Endothelial cell (in vitro differentiated cells): ENCODE measurements at places on chromosomes 12 and 14.

DNA sequence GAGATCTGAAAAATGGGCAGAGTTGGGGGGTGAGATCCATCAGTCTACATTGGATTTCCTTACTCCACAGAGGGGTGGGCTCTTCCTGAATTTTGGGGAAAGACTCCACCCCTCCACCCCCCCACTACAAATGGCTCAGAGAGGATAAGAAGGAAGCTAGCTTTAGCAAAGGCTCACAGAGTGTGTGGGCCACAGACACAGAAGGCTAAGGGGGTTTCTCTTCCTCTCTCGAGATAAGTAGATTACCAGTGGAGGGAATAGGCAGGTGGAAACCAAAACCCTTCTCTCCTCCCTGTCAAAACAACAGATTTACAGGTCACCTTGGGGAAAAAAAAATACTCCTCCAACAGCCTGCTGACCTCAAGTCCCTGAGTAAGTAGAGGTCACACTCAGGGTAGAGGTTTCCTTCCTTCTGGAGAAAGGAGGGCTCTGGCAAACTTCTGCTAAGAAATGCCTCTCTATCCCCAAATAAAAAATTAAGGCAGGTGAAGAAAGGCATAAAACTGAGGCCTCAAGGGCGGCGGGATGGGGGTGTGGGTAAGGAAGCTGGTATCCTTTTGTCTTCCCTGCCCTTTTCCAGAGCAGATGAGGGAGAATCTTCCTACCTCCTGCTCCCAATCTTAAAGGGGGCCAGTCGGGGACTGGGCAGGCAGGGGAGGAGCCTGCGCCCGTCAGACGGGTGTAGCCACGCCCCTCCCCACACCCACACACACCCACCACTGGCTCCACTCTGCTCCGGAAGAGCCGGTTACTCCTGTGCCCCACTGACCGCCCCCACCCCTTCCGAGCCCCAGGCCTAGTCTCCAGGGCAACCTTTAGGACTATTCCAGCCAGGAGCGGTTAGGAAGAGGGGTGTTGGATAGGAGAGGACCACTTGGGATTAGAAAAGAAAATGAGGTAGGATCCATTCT is 1.9 kb upstream of the BAZ2A start:
- peaks cover 7% of the 10 kb centered on the region for H3K36me3 ChIP-seq
- DNase-seq: peak; percentile 20
- H3K4me3 ChIP-seq: peak overlapping the region; percentile 95
- peak overlapping the region; percentile 27 for H3K27ac ChIP-seq
- H3K27me3 ChIP-seq: peaks cover 13% of the 10 kb centered on the region
- H3K4me1 ChIP-seq: peaks cover 53% of the 10 kb centered on the region

- H3K4me3 ChIP-seq: no peak overlapping the region
- H3K27ac ChIP-seq: no peak overlapping the region
- DNase-seq: no peak
- H3K4me1 ChIP-seq: no peaks in the 10 kb centered on the region
- no peaks in the 10 kb centered on the region for H3K27me3 ChIP-seq
- no peaks in the 10 kb centered on the region for H3K36me3 ChIP-seq
Measured at GRCh38 chr12:84058136-84058535, 854.5 kb downstream of the SLC6A15 start.

- no peaks in the 10 kb centered on the region for H3K36me3 ChIP-seq
- peak overlapping the region; percentile 17 for H3K27ac ChIP-seq
- H3K27me3 ChIP-seq: no peaks in the 10 kb centered on the region
Measured at GRCh38 chr12:95429172-95429510, 44.8 kb upstream of the METAP2 start.

DNA sequence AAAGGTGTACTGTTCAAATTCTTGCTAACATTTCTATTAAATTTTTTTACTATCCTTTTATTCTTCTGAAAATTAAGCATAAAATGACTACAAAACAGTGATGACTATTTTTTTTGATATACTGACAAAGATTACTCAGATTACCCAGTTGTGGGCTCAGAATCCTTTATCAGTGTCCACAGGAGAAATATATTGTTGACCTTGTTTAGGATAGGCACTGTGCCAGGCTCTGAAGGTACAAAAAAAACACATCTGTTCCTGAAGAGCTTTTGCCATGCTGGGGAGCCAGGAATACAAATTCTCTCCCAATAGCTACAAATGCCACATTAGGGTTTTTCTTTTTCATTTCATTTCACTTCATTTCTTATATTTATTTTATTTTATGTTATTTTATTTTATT is 26.9 kb upstream of the GCH1 start:
- DNase-seq: no peak
- H3K4me3 ChIP-seq: no peak overlapping the region
- H3K27me3 ChIP-seq: peaks cover 1% of the 10 kb centered on the region
- no peaks in the 10 kb centered on the region for H3K4me1 ChIP-seq
- H3K36me3 ChIP-seq: no peaks in the 10 kb centered on the region

GRCh38 chr12:124737040-124737419 is 126.6 kb downstream of the SCARB1 start:
- H3K4me1 ChIP-seq: peaks cover 15% of the 10 kb centered on the region
- peaks cover 5% of the 10 kb centered on the region for H3K27me3 ChIP-seq
- no peaks in the 10 kb centered on the region for H3K36me3 ChIP-seq
- H3K27ac ChIP-seq: no peak overlapping the region

DNA sequence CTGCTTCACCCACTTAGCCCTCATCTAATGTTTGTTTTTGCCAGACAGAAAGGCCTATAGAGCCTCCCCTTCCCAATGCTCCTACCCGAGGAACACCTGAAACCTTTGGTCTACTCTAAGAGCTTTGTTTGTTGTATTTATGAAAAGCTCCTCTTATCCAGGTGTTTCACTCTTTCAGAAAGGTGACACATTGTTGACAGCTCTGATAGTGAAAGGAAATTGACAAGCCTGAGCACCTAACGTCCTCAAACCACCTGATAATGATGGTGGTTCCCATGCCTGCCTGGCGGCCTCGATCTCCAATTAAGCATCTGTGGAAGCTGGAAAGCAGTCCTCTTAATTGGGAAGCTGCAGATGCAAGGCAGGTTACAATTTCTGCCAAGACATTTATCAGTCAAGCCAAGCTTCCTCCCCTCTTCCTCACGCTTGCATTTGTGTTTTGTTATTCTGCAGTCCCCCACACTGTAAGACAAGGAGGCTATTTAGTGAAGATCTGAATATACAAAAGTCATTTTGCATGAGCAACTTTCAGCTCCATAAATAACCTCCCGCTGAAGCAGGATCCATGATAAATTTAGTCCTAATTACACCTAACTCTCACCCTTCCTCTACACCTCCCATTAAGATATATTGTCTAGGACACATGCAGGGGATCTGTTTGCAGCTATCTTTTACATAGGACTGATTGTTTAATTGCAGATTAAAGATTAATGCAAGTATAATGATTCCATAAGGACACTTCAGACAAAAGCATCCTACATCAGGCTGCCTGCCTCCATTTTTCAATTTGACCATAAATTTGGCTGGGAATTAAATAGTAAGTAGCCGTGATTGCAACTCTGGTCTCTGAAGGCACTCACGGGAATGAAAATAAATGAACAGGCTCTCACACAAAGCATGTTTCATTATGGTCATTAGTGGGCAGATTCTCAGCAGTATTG is 288.6 kb downstream of the PDZRN4 start:
- no peaks in the 10 kb centered on the region for H3K36me3 ChIP-seq
- peaks cover 6% of the 10 kb centered on the region for H3K4me1 ChIP-seq
- no peak for DNase-seq
- no peak overlapping the region for H3K27ac ChIP-seq
- H3K4me3 ChIP-seq: no peak overlapping the region

DNA sequence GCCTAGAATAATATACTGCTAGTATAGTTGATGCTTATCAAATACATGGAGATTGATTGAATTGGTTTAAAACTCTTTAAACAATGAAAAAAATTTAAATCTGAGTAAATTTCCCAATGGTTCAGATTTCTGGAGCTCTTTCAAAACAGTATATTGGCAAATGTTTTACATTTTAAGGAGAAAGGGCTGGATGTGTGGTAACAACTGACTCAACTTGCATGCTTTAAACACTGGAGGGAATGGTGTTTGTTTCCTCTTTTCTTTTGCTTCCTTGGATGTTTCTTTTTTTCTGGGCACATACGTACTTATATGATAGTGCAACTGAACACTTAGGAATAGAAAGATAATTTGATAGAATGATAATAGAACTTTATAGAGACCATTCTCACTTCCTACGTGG is 73.8 kb upstream of the RFX4 start:
- no peaks in the 10 kb centered on the region for H3K27me3 ChIP-seq
- peaks cover 5% of the 10 kb centered on the region for H3K4me1 ChIP-seq
- no peak for DNase-seq
- no peak overlapping the region for H3K4me3 ChIP-seq
- H3K27ac ChIP-seq: no peak overlapping the region

DNA sequence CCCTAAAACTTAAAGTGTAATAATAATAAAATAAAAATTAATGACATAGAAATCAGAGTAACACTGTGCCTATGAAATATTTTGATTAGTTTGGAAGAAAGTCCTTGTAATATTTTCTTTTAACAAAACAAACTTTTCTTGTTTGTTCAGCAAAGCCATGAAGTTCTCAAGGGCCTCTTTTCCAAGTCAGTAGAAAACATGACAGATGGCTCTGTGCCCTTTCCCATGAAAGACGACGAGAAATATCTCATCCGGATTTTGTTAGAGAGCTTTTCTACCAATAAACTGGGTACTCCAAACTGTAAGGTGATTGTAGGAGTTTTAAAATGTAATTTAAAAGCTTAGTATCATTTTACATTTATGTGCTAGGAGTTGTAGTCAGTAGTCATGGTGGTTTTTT is 54.5 kb upstream of the ASPG start:
- no peak overlapping the region for H3K4me3 ChIP-seq
- no peaks in the 10 kb centered on the region for H3K27me3 ChIP-seq
- no peak for DNase-seq
- H3K36me3 ChIP-seq: no peaks in the 10 kb centered on the region
- no peak overlapping the region for H3K27ac ChIP-seq
- no peaks in the 10 kb centered on the region for H3K4me1 ChIP-seq

- no peak overlapping the region for H3K27ac ChIP-seq
- peaks cover 11% of the 10 kb centered on the region for H3K36me3 ChIP-seq
- no peaks in the 10 kb centered on the region for H3K27me3 ChIP-seq
- H3K4me1 ChIP-seq: no peaks in the 10 kb centered on the region
Measured at GRCh38 chr12:124967016-124967739, 21.8 kb downstream of the DHX37 start.

DNA sequence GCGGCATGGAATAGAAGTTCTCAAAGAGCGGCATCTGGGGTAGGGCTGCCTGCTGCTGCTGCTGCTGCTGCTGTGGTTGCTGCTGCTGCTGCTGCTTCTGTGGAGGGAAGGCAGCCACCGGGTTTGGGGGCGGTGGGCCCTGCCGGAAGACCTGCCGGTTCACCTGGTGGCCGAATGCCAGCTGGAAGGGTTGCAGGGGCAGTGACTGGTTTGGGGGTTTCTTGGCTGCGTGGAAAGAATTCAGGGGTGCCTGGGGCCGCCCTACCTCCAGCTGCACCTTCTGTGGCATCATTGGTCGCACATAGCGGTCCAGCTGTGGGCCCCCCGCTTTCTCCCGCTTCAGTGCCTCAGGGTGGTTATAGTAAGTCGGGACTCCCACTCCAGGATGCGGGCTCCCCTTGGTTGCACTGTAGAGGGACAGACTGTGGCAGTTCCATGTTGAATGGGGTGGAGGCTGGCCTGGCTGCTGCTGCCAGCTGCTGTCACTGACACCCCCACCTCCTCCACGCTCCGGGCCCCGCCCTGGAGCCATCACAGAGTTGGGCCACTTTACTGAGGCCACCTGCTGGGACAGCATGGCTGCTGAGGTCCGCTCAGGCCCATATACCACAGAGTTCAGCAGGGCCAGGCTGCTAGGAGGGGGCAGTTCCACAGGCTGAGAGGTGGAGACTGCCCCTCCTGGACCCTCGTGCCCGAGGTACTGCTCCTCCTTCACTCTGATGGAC is 25.2 kb upstream of the PNMA1 start:
- peaks cover 24% of the 10 kb centered on the region for H3K36me3 ChIP-seq
- no peak overlapping the region for H3K27ac ChIP-seq
- H3K4me1 ChIP-seq: peaks cover 44% of the 10 kb centered on the region
- peaks cover 12% of the 10 kb centered on the region for H3K27me3 ChIP-seq
- DNase-seq: no peak

GRCh38 chr14:99779751-99780150 is 13.5 kb upstream of the EML1 start:
- H3K27me3 ChIP-seq: peaks cover 5% of the 10 kb centered on the region
- DNase-seq: no peak
- H3K27ac ChIP-seq: no peak overlapping the region
- H3K4me1 ChIP-seq: peaks cover 6% of the 10 kb centered on the region

- H3K27ac ChIP-seq: no peak overlapping the region
- H3K4me1 ChIP-seq: peaks cover 36% of the 10 kb centered on the region
- DNase-seq: no peak
- no peak overlapping the region for H3K4me3 ChIP-seq
- H3K36me3 ChIP-seq: no peaks in the 10 kb centered on the region
Measured at GRCh38 chr14:36441283-36441682, 78.7 kb downstream of the NKX2-1 start.

GRCh38 chr14:58327019-58327418 is 28.7 kb downstream of the ARID4A start:
- peaks cover 8% of the 10 kb centered on the region for H3K4me1 ChIP-seq
- H3K36me3 ChIP-seq: peaks cover 21% of the 10 kb centered on the region
- H3K4me3 ChIP-seq: no peak overlapping the region
- H3K27me3 ChIP-seq: no peaks in the 10 kb centered on the region
- no peak for DNase-seq
- no peak overlapping the region for H3K27ac ChIP-seq

DNA sequence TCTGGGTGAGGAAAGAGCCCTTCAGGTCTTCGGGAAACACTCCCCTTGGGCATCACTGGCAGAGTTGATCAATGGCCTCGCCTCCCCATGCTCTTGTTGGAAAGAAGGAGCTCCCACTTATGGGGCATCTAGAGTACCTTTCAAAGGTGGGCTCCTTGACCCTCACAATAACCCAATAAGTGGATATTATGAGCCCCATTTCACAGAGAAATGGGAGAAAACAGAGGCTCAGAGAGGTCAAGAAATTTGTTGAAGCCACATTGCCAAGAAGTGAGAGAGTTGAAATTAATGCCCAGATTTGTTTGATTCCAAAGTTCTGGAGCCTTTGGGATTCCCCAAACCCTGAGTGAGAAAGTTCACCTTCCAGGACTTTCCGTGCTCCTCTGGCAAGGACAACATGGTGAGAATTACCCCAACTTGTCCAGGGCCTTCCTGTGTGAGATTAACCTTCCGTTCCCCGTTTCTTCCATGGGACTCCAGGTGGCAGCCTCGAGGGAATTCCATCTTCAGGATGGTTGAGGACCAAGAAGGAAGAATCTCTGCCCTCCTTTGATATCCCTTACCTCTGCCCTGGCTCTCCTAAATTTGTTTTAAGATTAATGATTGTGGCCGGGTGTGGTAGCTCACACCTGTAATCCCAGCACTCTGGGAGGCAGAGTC is 7.5 kb upstream of the CHD4 start:
- H3K4me3 ChIP-seq: peak overlapping the region; percentile 47
- peaks cover 8% of the 10 kb centered on the region for H3K36me3 ChIP-seq
- DNase-seq: no peak
- H3K4me1 ChIP-seq: peaks cover 43% of the 10 kb centered on the region
- peak overlapping the region; percentile 67 for H3K27ac ChIP-seq

DNA sequence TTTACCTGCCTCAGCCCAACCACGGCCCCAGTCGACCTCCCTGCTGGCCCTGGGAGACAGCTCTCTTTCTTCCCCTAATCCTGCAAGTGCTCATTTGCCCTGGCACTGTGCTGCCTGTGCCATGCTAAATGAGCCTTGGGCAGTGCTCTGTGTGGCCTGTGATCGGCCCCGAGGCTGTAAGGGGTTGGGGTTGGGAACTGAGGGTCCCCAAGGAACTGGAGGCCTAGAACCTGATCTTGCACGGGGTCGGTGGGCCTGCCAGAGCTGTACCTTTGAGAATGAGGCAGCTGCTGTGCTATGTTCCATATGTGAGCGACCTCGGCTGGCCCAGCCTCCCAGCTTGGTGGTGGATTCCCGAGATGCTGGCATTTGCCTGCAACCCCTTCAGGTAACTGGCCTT is 2.8 kb downstream of the RNF31 start:
- H3K4me3 ChIP-seq: no peak overlapping the region
- no peak overlapping the region for H3K27ac ChIP-seq
- no peak for DNase-seq
- peaks cover 33% of the 10 kb centered on the region for H3K36me3 ChIP-seq
- peaks cover 18% of the 10 kb centered on the region for H3K27me3 ChIP-seq
